ENCODE measurements at places on chromosomes 6 and 20. TPM values are rescaled to one million over a fixed set of nuclear protein-coding genes. Genes with fewer than 3 reads are reported as not detected.

DNA sequence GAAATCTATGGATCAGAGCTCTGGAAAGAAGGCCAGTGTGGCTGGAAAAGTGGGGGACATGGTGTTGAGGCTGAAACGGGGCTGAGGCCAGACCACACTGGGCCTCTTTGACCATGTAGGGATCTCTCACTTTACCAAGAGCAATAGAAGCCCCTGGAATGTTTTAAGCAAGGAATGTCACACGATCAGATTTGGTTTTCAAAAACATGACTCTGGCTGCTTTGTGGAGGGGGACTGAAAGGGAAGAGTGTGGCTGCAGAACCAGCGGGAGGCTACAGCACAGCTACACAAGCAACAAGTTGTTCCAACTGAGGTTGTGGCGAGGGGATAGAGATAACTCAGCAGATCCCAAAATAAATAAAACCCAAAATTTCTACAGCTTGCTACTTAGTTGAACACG, 346.0 kb downstream of the NRN1 start:
- H3K36me3 ChIP-seq = no peaks in the 10 kb centered on the region
- peak; percentile 62 for DNase-seq
- H3K27me3 ChIP-seq = no peaks in the 10 kb centered on the region
- no peak overlapping the region for H3K27ac ChIP-seq
- H3K4me1 ChIP-seq = no peaks in the 10 kb centered on the region

GRCh38 chr6:135231469-135231844, 50.3 kb downstream of the MYB start:
- H3K27ac ChIP-seq = no peak overlapping the region
- H3K4me1 ChIP-seq = peaks cover 9% of the 10 kb centered on the region
- H3K27me3 ChIP-seq = no peaks in the 10 kb centered on the region
- no peak overlapping the region for H3K4me3 ChIP-seq
- DNase-seq = no peak

Gene KCNK15
- total RNA-seq = 0.22 TPM

GRCh38 chr6:158387578-158387977, 75.3 kb downstream of the TULP4 start:
- H3K4me3 ChIP-seq = no peak overlapping the region
- peaks cover 8% of the 10 kb centered on the region for H3K36me3 ChIP-seq
- no peak for DNase-seq
- no peak overlapping the region for H3K27ac ChIP-seq
- no peaks in the 10 kb centered on the region for H3K4me1 ChIP-seq
- H3K27me3 ChIP-seq = no peaks in the 10 kb centered on the region

DNA sequence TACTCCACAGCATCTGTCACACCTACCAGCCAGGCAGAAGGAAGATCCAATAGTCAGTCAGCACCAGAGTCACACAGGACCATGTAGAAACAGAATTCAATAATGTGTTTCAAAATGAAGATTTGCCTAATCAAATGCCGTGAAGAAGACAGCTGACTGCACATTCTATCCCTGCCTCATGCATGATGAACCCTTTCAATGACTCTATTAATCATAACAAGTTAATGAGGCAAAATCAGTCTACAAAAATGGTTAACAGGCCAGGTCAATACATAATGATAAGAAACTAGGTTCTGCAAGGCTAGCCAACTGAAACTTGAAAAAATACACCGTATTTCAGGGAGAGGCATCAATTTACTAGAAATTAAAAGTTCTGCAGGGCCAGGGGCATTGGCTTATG, 6.7 kb upstream of the PNRC1 start:
- H3K4me3 ChIP-seq = no peak overlapping the region
- DNase-seq = no peak
- H3K27me3 ChIP-seq = no peaks in the 10 kb centered on the region

DNA sequence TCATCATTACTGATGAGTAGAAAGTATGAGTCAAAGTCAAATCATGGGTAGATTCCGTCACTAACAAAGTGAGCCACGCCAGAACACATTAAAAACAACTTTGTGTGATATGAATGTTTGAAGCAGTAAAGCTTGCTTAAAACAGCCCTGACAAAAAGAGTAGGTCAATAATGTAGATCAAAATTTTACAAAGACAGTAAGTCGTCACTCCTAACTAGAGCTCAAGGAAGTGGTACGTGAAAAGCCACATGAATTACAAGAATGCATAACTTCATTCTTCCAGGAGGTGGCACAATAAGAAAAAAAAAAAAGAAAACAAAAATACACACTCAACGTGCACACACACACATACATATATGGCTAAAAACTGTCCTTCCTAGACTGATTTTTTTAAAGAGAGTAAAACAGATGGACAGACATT, 69.9 kb downstream of the HACE1 start:
- H3K36me3 ChIP-seq = peaks cover 15% of the 10 kb centered on the region
- no peaks in the 10 kb centered on the region for H3K4me1 ChIP-seq
- no peaks in the 10 kb centered on the region for H3K27me3 ChIP-seq

Gene SRSF12
- 9.2 TPM for total RNA-seq

- H3K27ac ChIP-seq = no peak overlapping the region
- H3K4me1 ChIP-seq = no peaks in the 10 kb centered on the region
- no peaks in the 10 kb centered on the region for H3K36me3 ChIP-seq
- H3K27me3 ChIP-seq = no peaks in the 10 kb centered on the region
- no peak for DNase-seq
Measured at GRCh38 chr6:12403947-12404647, 113.9 kb downstream of the EDN1 start.

- no peak overlapping the region for H3K27ac ChIP-seq
- no peaks in the 10 kb centered on the region for H3K27me3 ChIP-seq
- H3K36me3 ChIP-seq = no peaks in the 10 kb centered on the region
- H3K4me3 ChIP-seq = no peak overlapping the region
- no peak for DNase-seq
Measured at GRCh38 chr6:162702446-162702845, 25.1 kb downstream of the PRKN start.
